ENCODE measurements at places on chromosomes 1 and 21. TPM values are rescaled to one million over a fixed set of nuclear protein-coding genes. Genes with fewer than 3 reads are reported as not detected.

The FCGR2B gene
- polyA plus RNA-seq, result 0.65 TPM

The PLEKHG5 gene
- 15.9 TPM for polyA plus RNA-seq

- peak; percentile 30 for DNase-seq
Observed at GRCh38 chr1:233304489-233305102, 9.1 kb upstream of the PCNX2 start.

- DNase-seq, result no peak
Observed at GRCh38 chr1:113021430-113022085, 51.4 kb upstream of the LRIG2 start.

DNA sequence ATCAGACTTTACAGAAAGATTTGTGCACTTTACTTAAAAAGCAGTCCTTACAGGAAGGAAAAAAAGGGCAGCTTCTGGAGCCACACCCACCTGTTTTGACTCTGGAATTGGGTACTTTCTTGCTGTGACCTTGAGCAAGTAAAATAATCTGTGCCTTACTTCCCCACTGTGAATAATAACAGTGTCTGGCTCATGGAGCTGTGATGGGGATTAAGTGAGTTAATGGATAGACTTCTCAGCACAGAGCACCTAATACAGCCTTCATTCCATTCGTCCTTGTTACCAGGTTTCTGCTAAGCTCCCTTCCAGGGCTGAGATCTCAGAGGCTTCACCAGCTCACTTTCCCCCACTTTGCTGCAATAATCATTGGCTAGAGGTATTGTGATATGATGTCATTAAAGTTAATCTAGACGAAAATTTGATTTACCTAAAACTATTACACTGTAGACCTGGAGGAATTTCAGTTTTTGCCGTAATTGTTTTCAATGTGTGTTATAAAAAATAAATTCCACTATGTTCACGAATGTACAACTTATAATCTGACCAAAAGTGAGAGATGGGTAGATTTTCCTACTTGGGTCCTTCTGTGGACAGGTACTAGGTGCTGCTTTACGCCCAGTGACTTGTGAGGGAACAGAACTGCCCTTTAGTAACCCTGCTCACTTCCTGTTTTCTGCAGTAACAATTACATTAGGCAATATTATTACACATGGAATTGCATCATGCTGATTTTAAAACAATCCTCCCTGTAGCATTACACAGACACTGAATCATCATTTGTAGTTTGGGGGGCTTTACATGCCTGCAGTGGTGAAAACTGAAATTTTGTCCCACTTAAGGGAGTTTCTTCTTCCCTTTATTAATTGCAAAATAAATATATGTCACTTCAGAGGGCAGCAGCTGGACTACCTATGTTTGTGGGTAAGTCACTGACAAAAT, 19.7 kb upstream of the ABCG1 start:
- DNase-seq, result no peak

- DNase-seq, result no peak
Observed at GRCh38 chr1:226461087-226461486, 53.2 kb upstream of the PARP1 start.
